ENCODE measurements at places on chromosomes 3 and 15.

GRCh38 chr3:24405057-24405456 is 89.6 kb downstream of the THRB start:
- no peak for DNase-seq

- DNase-seq, result no peak
Measured at GRCh38 chr3:149277331-149277813, 55.7 kb upstream of the CP start.

- DNase-seq, result no peak
Measured at GRCh38 chr15:91150502-91151160, 50.6 kb downstream of the SV2B start.

DNA sequence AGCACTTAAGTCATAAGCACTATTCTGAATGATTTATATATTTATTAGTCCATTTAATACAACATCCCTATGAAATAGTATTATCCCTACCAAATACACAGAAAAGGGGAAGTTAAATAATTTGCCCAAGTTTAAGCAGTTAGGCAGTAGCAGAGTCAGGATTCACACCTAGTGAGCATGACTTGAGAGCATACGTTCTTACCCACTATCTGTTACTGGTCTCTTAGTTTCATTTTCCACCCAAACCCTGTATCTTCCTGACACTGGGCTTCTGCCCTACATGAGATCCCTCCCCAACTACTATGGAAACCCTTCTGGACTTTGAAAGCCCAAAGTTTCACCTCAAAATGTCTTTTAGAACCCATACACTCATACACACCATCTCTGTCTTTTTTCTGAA is 4.4 kb upstream of the ATOSA start:
- DNase-seq, result no peak

DNA sequence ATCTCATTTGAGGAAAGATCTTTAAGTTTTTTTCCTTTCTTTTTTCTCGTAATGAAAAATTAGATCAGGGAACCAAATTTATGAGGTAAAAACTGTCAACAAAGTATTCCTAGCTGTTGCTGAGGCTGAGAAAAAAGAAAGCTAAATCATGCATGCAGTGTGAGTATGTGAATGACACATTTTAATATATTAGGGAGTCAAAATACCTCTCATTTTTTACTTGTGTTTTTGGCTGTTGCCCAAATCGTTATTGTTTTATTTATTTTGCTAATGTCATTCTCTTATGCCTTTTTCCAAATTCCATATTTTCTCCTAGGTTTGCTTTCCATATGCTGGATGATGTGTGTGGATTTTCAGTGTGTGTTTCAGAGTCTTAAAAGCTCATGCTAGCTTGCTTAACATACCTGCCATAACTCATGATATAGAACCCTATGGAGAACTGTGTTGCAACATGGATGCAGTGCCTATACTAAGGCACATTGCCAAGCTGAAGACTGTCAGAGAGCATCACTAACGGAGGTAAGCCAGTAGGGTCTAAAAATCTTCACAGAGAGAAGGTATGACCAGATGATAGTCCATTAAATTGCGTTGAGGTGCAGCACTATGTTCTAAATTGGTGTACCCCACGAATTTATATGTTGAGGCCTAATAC is 629.5 kb upstream of the KCNMB2 start:
- DNase-seq, result no peak

DNA sequence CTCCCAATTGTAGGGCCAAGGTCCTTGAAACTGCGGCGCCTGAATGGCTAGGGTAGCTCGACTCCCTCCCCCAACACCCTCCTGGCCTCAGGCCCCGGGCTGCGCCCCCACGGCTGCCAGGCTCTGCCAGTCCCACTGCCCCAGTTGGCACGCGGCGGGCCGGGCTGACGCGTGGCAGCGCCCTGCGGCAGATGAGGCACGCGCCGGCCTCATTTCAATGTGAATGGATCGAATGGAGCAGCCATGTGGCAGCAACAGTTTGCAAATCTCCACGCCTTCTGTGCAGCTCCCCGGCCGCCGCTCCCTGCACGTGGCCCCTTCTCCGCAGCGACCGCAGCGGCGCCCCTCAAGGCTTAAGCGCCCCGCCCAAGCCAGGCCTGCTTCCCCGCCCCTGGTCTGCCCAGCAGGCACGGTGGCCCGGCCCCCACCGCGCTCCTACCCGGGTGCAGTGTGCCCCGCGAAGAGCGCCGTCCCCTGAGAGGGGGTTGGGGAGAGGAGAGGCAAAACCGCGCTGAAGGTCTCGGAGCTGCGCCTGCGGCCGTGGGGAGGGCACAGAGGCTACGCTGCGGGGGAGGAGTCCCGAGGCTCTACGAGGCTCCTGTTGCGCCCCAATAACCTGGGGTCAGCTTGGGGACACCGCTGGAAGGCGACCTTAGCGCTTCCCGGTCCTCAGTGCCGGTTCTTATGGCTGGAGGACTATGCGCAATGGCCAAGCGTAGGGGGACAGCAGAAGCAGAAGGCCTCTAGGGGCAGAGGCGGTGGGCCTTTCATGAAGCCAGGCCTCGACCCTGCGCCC is 3.1 kb upstream of the DLL4 start:
- DNase-seq, result no peak

GRCh38 chr3:143963946-143964345 is 7.7 kb upstream of the DIPK2A start:
- DNase-seq, result no peak

DNA sequence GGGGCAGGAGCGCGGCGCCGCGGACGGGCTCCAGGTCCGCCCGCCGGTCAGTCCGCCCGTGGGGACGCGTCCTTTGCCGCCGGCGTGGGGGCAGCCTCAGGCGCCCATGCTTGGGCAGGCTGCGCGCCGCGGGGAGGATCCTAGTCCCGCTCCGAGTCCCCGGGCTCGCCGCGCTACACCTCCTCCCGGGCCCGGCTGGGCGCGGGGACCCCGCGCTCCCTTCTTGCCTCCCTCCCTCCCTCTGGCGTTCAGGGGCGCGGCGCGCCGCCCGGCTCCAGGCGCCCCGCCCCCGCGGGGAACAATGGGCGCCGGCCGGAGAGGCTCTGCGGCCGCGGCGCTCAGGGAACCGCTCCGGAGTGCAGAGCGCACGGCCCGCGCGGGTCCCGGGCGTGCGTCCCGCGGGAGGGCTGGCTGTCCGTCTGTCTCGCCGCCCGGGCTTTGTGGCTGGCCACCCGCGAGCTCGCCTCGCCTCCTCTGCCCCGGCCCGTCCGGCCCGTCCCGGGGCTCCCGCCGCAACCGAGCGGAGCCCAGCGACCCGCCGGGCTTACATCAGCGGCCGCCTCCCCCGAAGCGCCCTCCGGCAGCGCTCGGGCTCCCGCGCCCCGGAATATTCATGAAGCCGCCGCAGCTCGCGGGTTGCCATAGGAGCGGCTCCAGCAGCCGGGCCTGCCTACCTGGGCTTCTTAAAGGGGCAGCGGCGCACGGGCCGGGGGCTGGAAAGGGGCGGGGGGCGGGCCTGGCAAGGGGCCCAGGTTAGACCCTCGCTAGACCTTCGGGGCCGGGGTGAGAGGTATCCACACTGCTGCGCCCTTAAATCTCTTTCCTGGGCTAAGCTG is at the start of gene HCN4:
Gene HCN4 (minus strand): TSS at position 658 of the 836 bp plus-strand sequence. CDS start 688 bp downstream, outside the sequence.
- DNase-seq, result no peak

DNA sequence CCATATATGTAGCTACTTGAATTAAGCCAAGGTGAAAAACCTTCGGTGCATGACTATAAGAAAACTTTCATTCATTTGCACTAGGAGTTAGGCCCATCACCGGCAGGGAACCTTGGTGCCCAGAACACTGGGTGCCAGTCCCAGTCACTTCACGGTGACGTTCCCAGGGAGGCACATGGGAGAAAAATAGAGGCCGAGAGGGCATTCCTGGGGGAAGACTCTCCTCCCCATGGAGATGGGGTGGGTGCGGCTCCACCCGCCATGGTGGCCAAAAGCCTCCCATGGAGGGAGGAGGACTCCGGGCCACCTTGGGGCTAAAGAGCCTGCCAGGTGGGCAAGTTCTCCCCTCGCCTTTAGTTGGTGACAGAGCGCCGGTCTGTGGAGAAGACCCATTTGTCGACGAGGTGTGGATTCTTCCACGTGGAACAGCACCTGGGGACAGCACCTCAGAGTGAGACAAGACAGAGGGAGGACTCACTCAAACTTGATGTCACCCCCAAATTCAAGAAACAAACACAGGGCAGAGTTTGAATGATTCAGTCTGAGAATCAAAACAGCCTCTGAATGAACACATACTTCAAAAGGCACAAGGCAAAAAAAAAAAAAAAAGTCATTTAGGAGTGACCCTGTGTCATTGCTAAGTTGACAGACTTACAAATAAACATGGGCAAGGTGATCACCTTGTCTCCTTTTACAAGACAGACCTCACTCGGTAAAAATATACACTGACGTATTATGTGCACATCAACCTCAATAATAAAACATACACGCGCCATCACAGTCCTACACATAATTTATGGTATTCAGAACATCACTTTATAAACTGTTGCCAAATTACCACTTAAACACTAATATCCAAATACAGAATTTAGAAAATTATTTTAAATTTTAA is 38.6 kb downstream of the ZXDC start:
- no peak for DNase-seq

GRCh38 chr3:139129892-139130291 is 85.2 kb upstream of the PRR23C start:
- no peak for DNase-seq

GRCh38 chr3:178525251-178525650 is 11.0 kb upstream of the KCNMB2 start:
- no peak for DNase-seq

- no peak for DNase-seq
Measured at GRCh38 chr3:189833266-189833665, 202.1 kb downstream of the TP63 start.

GRCh38 chr15:53224371-53224770 is 434.2 kb upstream of the ONECUT1 start:
- no peak for DNase-seq

DNA sequence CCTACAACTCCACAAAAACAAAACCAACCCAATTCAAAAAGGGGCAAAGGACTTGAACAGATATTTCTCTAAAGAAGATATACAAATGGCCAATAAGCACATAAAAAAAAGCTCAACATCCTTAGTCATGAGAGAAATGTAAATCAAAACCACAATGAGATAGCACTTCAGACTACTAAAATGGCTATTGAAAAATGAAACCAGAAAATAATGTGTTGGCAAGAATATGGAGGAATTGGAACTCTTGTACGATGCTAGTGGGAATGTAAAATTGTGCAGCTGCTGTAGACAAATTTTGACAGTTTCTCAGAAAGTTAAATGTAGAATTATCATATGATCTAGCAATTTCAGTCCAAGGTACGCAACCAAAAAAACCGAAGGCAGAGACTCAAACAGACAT is 29.0 kb downstream of the KY start:
- DNase-seq, result no peak

GRCh38 chr3:99765042-99765942 is 52.4 kb upstream of the CMSS1 start:
- no peak for DNase-seq

DNA sequence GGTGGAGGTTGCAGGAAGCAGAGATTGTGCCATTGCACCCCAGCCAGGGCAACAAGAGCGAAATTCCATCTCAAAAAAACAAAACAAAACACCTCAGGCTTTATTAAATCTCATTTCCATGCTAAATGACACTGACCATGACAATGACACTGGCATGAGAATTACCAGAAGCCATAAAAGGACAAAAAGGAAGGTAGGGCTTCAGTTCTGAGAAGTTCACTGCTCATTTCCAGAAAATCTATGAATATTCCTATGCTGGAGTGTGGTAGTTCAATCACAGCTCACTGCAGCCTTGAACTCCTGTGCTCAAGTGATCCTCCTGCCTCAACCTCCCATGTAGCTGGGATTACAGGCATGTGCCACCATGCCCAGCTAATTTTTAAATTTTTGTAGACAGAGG is 44.7 kb downstream of the PCNP start:
- DNase-seq, result no peak

DNA sequence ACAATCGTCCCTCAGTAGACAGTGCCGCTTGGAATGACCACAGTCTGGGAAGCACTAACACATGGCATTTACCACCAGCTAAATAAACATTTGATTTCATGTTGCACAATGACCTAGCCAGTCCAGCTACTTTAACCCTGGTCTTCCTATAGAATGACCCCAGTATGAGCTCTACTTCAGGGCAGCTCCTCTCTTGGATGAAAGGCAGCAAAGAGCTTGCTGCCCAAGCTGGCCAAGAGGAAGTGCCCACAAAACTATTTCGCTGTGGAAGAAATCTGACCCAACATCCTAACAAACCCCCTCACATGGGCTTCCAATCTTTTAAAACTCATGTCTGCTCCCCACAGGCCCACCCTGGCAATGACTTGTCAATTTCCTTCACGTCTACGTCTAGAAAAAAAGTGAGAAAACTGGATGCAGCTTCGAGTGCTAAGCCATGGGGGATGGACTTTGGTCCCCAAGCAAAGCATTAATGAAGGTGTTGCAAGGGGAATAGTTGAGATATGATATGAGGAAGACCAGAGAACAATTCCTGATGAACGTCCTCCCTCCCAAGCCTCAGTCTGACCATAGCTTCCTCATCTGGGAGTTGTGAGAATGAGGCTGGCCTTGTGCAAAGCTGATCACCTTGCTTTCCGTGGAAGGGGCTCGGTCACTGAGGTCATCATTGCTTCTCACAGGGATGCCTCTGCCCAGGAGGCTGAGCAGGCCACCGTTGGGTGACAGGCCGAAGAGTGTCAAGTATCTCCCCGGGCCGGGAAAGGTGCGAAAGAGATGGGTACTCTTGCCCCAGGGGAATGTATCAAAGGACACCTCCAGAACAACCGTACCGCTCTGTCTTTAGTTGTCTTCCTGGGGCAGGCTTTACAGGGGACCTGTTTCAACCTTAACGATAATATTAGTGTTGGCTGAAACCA is 964 bp downstream of the SLC25A20 start:
- DNase-seq, result no peak

GRCh38 chr3:135927155-135927554 is 38.4 kb upstream of the PPP2R3A start:
- no peak for DNase-seq

DNA sequence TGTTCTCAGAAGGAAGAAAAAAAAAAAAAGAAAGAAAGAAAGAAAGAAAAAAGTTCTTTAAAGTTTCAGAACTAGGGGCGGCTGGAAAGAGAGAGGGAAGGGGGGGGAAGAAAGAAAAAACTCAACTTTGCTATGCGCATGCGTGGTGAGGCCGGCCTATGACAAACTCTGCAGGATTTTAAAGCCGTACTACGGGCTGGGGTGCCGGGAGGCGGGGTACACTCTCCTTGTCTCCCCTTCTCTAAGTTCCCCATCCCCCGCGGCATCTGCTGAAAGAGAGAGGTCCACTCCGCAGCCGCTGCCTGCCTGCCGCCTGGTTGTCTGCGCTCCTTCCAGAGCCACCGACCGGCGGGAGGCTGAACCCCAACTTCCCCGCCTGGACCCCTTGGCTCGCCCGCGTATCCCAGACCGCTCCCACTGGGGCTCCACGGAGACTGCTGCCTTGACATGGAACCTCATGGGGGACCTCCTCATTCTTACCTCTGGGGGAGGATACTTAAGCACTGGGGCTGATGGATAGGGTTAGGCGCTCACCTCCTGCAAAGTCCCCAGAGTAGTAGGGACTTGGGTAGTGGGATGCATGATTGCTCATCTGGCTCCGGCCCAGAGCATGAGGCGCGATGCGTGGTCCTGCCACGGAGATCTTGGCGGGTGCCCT is 1.4 kb upstream of the WNT5A start:
- DNase-seq, result no peak

GRCh38 chr3:180294282-180295027 is 257.7 kb upstream of the PEX5L start:
- DNase-seq, result no peak

All from NCI-H1048 (cell line).